ENCODE measurements at places on chromosomes 6 and 20. TPM values are rescaled to one million over a fixed set of nuclear protein-coding genes. Genes with fewer than 3 reads are reported as not detected.

The PDYN gene
- 4.9 TPM for total RNA-seq

The UBD gene
- total RNA-seq: 0.25 TPM

The ANKRD66 gene
- total RNA-seq: 0.25 TPM

The MYH7B gene
- total RNA-seq: under 0.01 TPM

The TFAP2D gene
- total RNA-seq: 0.49 TPM

The SLC22A3 gene
- 3.0 TPM for total RNA-seq

The NCOA5 gene
- total RNA-seq: 21.6 TPM
